Neural progenitor cell (in vitro differentiated cells): ENCODE measurements at places on chromosomes 11 and 22.

- no peak for DNase-seq
Observed at GRCh38 chr11:91194546-91194945, 971.7 kb upstream of the CHORDC1 start.

- no peak for DNase-seq
Observed at GRCh38 chr22:48596111-48596850, 1231.4 kb downstream of the BRD1 start.

- no peak for DNase-seq
Observed at GRCh38 chr22:28034760-28035401, 115.8 kb upstream of the PITPNB start.

DNA sequence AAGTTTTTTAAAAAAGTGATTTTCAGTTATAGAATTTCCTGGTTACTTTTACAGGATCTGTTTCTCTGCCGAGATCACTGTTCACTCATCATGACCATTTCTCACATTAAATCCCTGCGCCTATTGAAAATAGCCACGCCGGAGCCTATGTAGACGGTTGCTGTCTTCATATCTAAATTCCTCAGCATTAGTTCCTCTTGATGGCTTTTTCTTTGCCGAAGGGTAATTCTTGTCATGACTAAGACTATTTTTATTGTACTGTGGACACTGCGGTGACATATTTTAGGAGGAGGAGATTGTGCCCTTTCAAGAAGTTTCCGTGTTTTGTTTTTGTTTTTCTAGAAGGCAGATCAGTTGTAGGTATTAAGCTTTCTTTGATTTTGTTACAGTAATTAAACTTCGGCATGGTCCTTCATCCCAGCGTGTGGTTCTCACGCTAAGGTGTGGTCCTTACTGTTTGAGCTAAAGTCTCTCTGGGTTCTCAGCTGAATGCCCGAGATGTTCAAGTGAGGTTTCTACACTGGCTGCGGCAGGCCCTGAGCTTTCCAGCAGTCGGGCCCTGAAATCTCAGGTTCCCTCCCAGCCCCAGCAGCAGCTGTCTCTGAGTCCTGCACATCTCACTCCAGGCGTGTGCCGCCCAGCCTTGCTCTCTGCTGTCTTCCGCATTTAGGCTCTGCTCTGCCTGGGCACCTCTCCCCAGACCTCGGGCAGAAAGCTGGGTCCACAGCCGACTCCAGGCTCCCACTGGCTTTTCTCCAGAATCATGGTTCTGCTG is 1110.5 kb downstream of the TBC1D22A start:
- no peak for DNase-seq

DNA sequence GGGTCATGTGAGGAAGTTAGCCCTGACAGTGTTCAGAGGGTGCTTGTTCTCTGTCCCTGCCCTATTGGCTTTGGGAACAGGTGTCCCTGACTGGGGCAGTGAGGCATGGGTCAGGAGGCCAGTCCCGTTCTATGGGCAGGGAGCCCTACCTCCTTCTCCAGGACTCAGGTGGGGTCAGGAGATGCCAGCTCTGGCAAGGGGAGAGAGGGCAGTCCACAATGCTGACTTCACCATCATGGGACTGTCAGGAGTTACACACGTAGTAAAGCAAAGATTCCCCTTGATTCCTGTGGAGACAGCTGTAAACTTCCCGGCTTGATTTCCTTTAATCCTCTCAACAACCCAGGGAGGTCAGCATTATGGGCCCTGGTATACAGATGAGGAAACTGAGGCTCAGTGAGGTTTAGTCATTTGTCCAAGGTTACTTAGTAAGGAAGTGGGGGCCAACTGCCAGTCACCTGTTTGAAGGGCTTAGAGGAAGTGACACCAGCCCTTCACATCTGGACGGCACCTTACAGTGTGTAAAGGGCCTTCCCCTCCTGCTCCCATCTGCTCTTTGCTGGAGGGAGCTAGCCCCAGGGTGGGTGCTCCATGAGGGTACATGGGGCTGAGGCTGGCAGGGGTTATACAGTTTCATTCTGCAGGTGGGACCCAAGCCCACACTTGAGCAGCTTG is 11.9 kb downstream of the MICALL1 start:
- DNase-seq, result no peak

- DNase-seq, result no peak
Observed at GRCh38 chr11:116928845-116929244, 91.4 kb upstream of the APOA1 start.

GRCh38 chr11:14451825-14452224 is 47.8 kb downstream of the COPB1 start:
- no peak for DNase-seq

- no peak for DNase-seq
Observed at GRCh38 chr11:60482361-60482760, 10.2 kb upstream of the MS4A12 start.

DNA sequence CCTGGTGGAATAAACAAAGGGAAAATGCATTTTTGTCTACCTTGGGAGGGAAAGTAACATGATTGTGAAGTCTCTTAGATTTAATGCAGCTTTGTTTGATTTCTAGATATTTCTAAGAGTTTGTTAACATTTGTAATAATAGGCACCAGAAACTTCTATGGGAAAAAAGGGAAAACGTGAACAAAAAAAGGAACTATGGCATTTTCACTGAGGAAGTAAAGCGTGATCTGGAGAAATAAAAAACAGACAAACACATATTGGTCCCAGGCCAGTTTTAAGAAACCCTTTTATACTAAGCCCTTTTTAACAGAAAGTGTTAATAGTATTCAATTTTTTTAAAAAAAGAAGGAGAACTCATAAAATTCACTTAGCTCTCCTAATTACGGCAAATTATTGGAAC is 6.9 kb upstream of the MS4A7 start:
- DNase-seq, result no peak

DNA sequence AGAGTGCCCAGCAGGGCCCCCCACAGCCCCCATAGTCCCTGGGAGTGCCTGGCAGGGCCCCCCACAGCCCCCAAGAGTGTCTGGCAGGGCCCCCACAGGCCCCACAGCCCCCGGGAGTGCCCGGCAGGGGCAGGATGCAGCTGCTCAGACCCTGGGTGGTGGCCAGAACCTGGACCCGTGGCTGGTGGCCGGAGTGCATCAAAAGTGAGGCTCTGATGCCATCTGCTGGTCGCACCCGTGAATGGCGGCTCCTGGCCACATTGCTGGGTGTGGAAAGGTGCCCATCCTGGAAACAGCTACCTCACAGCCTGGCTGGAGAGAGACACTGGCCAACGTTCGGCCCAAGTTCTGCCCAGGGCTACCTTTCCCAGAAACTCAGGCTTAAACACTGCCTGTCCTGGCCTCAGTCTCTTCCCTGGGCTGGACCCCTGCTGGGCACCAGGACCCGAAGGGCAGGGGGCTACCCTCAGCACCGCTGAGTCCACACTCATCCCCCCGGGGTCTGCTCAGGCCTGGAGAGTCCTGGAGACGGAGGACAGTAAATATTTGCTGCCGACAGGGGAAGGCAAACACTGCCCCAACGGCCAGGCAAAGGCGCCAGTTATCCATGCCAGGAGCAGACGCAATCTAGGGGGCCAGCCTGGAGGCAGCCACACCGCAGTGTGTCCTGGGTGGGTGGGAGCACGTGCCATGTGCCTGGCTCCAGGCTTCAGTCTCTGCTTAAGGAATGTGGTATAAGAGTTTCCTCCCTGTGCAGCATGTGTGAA is 4.4 kb downstream of the INS start:
- peak; percentile 85 for DNase-seq

DNA sequence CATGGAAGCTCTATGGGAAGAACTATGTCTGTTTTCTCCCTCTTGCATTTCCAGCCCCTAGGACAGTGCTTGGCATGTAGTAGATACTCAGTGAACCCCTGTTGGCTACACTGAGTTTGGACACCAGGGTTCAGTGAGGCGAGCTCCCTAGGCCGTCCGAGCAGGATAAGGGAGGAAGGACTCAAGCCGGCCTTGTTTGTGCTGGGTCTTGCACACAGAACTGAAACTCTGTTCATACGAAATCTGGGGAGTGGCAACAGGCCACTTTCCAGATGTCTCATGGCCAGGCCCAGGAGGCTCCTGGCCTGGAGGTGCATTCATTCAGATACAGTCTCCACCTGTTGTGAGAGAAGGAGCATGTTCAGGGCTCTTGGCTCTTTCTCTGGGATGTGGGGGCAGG is 23.6 kb upstream of the LMO1 start:
- peak; percentile 1 for DNase-seq

DNA sequence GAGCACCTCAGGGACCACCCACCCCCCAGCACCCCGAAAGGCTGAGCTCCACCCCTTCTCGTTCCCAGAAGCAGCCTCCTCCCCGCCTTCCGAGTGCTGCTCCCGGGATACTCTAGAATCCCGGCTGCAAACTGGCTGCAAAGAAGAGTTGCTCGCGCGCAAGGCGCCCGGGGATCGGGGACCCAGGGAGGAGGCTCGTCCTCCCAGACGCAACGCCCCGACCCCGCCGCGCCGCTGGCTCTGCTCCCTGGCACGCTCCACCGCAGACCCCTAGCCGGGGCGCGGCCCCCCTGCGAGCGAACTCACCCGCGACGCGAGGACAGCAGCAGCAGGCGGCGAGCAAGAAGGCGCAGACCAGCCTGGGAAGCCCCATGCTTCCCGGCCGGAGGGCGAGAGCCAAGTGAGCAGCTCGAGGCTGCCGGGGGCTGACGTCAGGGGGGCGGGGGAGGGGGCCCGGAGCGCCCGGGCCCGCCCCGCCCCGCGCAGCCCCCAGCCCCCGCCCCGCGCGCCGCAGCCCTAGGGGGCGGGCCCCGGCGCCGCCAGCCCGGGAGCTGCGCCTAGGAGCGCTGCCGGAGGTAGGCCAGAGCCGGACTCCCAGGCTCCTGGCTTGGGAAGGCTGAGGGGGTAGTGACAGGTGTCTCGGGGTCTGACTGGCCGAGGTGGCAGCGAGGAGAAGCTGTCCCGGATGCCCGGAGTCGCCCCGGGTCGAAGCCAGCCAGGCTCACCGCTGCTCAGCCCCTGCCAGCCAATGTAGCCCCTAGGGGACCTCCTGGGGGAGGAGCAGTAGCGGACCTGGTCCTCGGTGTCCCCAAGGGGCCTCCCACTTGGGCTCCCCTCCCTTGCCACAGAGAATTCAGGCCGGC is at the start of gene MCAM:
MCAM (minus strand) TSS at position 402 of the 863 bp plus-strand sequence; CDS start at position 373, 29 bp downstream.
- DNase-seq, result peak; percentile 81

DNA sequence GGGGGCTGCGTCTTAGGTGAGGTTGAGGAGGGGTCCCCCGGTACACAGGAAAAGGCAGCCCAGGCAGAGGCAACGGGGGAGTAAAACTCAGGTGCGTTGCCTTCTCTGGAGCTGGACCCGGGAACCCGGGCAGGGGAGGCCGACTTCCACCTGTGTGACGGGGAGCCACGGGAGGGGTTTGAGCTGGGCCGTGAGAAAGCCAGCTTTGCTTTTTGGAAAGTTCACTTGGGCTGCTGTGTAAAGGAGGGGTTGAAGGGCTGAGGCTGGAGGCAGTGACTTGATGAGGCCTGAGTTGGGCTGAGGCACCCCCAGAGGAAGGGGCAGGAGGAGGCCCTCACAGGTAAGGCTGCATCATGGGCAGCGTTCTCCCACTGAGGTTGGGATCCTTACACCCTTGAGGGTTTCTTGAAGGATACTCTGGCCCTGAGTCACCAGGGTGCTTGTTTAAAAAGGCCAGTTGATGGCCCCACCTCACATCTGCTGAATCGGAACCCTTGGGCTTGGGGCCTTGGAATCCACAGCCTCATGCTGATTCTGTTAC is 47.2 kb downstream of the CHRDL2 start:
- no peak for DNase-seq

DNA sequence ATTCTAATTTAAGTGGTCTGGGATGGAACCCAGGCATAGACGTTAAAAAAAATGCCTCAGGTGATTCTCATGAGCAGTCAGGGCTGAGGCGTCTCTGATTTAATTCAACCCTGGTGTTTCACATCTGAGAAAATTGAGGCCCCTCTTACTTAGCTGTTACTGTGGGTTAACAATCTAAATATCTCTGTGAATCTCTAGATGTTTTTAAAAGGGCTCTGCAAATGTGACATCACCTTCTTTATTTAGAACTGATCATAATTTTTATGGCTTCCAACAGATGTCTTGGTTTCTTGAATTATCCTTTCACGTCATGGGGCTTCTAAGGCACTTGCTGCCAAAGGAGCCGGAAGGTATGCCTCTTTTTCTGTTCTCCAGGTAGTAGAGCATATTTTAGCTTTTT is 76.1 kb upstream of the LIN7C start:
- DNase-seq, result no peak

DNA sequence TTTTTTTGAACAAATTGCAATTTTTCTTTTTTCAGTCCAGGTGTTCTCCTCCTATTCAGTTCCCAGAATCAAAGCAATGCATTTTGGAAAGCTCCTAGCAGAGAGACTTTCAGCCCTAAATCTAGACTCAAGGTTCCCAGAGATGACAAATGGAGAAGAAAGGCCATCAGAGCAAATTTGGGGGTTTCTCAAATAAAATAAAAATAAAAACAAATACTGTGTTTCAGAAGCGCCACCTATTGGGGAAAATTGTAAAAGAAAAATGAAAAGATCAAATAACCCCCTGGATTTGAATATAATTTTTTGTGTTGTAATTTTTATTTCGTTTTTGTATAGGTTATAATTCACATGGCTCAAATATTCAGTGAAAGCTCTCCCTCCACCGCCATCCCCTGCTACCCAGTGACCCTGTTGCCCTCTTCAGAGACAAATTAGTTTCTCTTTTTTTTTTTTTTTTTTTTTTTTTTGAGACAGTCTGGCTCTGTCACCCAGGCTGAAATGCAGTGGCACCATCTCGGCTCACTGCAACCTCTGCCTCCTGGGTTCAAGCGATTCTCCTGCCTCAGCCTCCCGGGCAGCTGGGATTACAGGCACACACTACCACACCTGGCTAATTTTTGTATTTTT is 6.2 kb upstream of the UBE4A start:
- DNase-seq, result no peak

DNA sequence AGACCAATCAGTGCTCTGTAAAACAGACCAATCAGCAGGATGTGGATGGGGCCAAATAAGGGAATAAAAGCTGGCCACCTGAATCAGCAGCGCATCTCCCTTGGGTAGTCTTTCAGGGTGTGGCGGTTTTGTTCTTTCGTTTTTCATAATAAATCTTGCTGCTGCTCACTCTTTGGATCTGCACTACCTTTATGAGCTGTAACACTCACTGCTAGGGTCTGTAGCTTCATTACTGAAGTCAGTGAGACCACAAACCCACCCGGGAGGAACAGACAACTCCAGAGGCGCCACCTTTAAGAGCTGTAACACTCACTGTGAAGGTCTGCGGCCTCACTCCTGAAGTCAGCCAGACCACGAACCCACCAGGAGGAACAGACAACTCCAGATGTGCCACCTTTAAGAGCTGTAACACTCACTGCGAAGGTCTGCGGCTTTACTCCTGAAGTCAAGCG is 175.5 kb upstream of the PDGFD start:
- no peak for DNase-seq
